ENCODE measurements at places on chromosomes 11 and 22. TPM values are rescaled to one million over a fixed set of nuclear protein-coding genes. Genes with fewer than 3 reads are reported as not detected.

Gene TBX1
- polyA plus RNA-seq: 0.67 TPM

Gene CSKMT
- polyA plus RNA-seq: 5.9 TPM

Gene DEUP1
- polyA plus RNA-seq: 1.2 TPM

Gene CASP5
- not detected for polyA plus RNA-seq

Gene MEI1
- 2.2 TPM for polyA plus RNA-seq

Gene RIMBP3B
- not detected for polyA plus RNA-seq

Gene KCNK4
- polyA plus RNA-seq: 0.11 TPM

Gene WNT11
- polyA plus RNA-seq: 20.4 TPM

Gene INS
- polyA plus RNA-seq: not detected

Gene C11orf91
- polyA plus RNA-seq: not detected

Gene CRYAB
- polyA plus RNA-seq: 81.1 TPM

Gene OR52H1
- not detected for polyA plus RNA-seq

Gene ANGPTL5
- not detected for polyA plus RNA-seq

Gene MAP6
- polyA plus RNA-seq: 8.1 TPM

Gene MYEOV
- polyA plus RNA-seq: 5.1 TPM

Gene MMP1
- polyA plus RNA-seq: not detected

Gene MS4A4E
- 1.5 TPM for polyA plus RNA-seq

Gene FADS3
- 18.4 TPM for polyA plus RNA-seq

Gene ZNRF3
- polyA plus RNA-seq: 33.6 TPM

Gene SULT4A1
- polyA plus RNA-seq: 3.2 TPM

Gene OR6A2
- polyA plus RNA-seq: not detected

Gene APOA4
- not detected for polyA plus RNA-seq

Gene OR10A4
- polyA plus RNA-seq: not detected
